Activated CD4-positive, alpha-beta T cell treated with anti-CD3 and anti-CD28 coated beads, Interleukin-2, amount 10 ng/mL, durations not matched to agents 24 days and 14 days (primary cell): ENCODE measurements at places on chromosomes 7 and 10.

- no peak for DNase-seq
Observed at GRCh38 chr7:134804854-134805253, 25.4 kb downstream of the CALD1 start.

DNA sequence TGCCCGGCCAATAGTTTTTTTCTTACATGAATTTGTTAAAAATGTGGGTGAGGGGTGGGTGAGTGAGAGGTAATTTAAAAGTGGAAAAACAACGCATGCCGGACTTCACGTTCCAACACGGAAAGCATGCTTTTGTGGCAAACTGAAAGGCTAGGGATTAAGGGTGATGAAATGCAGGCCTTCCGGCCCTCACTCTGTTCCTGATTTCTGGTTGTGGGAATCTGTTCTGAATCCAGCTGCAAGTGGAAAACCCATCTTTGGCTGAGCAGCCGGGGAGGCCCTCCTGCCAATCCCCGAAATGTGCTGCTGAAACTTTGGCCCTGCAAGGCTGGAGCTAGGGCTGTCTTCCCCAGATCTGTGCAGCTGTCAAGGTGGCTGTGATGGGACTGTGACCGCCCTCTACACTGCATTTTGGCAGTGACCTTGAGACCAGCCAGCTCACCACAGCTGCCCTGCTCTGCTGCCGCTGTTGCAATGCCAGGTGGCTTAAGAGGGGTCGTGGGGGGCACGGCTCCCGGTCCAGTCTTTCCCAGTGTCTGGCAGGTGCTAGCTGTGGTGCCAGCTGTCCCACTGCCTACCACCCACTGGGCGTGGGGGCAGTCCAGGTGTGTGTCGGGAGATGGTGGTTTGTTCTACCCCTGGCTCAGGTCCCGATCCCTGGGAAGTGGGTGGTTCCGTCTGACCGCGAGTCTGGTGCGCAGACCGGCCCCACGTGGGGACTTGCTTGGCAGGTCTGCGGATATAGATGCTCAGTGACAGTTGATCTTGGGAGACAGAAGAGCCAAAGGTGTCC is 39.0 kb downstream of the TET1 start:
- no peak for DNase-seq

GRCh38 chr10:114542373-114542772 is 115.7 kb downstream of the ABLIM1 start:
- no peak for DNase-seq

- DNase-seq = no peak
Observed at GRCh38 chr10:46551701-46552525, 4.5 kb downstream of the GPRIN2 start.

DNA sequence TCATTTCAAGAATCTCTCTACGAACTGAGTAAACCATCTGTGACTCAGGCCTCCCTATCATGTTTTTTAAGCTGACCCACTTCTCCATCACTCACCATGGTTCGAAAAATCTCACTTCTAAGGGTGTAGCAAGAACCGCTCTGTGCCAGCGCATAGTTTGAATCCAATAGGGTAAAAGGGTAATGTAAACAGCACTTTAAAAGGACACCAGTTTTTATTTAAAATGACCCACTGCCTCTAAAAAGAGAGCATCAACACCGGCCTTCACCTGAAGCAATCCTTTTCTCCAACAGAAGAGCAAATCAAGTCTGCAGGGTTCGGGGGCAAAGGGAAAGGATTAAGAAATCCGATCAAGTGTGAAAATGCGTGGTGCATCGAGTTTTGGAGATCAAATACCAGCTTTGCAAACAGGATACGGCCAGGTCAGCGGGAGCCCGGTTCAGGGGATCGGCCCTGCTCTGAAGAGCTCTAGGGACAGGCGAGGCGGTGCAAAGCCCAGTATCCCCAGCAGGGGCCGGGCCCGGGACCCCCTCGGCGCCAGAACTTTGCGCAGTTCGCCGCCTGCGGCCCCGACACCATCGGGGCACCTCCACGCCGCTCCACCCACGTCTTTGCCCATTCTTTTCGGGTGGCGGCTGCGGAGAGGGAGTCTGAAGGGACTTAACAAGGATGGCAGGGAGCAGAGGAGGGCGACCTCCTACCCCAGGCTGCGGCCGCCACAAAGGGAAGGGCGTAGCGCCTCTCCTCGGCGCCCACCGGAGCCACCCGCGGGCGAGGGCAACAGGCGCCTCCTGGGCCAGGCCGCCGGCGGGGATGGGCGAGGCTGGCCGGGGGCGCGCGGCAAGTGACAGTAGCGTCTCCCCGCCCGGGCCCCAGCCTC is 842 bp downstream of the NMT2 start:
- DNase-seq = peak; percentile 84

DNA sequence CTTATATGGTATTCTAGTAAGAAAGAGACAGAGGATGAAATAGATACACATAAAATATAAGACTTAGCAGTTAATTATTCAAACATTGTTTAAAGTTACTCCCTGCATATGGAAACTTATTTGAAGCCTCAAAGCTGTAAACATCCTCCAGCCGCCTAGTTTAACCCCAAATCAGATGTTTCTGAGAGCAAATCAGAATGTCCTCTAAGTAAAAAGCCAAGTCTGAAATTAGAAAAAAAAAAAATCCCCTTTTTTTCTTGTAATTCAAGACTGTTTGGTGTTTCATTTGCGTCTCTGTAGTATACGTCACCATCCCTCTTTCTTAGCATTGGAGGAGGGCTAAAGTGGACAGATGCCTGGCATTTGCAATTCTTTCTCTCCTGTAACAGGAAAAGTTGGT is 46.4 kb downstream of the TMEM26 start:
- DNase-seq = no peak

DNA sequence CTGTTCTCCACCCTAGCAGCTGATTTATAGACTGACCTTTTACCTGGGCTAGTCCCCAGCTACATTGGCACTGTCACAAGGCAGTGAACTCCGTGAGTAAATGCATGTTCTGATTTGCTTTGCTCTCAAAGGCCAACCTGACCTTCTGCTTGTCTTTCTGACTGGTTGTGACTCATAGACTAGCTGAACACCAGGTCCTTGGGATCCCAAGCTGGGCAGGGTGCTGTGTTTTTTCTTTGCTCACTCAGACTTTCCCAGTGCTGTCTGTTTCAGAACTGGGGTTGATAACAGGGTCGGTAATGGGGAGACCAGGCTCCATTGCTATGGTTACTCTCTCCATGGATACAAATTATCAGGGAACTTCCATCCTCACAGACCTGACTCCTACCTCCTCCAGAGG is 35.0 kb downstream of the EVX1 start:
- no peak for DNase-seq
